ENCODE measurements at places on chromosomes 16 and 17.

DNA sequence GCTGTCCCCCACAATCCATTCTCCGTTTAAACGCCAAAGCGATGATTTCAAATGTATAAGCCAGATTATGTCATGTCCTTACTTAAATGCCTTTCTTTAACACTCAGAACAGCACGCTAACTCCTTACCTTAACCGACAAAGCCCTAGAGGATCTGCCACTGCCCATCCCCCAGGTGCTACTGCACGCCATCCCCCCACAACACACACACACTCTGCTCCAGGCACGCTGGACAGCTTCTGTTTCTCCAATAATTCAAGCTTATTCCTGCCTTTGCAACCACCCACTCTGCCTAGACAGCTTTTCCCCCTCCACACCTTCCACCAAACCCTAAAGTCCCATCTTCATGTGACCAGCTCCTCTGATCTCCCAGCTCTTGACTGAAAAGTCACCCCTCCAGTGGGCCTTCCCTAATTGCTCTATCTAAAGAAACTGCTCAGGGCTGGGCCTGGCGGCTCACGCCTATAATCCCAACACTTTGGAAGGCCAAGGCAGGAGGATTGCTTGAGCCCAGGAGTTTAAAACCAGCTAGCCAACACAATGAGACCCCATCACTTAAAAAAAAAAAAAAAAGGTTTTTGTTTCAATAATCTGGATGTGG, 38.9 kb upstream of the RPL38 start:
- no peak for DNase-seq

- DNase-seq, result no peak
Observed at GRCh38 chr16:56946767-56947603, 14.8 kb upstream of the CETP start.

DNA sequence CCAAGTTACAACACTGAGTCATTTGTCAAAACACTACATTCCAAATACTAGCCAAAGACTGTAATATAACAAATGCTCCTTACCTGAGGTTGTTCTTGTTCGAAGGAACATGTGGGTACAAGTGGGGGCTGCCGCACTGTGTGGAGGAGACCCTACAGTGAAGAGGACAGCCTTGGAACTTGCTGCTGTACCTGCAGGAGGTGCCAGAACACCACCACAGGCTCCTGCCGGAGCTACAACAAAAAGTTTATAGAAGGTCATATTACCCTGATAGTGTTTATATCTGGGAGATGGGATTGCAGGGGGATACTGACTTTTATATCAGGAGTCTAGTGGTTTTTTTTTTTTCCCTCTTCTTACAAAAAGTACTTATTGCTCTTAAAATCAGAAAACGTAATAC, 37.8 kb upstream of the ALDH3A1 start:
- DNase-seq, result no peak

GRCh38 chr16:53358884-53359283, 75.4 kb upstream of the RBL2 start:
- DNase-seq, result no peak

DNA sequence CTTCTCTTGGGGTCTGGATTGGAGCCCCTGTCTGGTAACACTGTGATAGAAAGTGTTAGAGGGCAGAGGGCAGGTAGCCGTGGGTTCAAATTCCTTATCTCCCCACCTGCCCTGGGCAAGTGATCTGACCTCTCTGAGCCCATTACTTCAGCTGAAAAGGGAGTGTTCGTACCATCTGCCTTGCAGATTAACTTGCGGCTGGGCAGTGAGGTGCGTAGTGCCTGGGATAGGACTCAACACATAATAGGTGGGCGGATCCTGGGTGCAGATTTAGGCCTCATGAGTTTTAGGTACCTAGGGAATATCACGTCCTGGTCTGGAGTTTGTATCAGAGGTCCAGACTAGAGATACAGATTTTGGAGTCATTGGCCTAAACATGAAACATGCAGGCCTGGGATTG, 329.6 kb downstream of the CPPED1 start:
- no peak for DNase-seq

DNA sequence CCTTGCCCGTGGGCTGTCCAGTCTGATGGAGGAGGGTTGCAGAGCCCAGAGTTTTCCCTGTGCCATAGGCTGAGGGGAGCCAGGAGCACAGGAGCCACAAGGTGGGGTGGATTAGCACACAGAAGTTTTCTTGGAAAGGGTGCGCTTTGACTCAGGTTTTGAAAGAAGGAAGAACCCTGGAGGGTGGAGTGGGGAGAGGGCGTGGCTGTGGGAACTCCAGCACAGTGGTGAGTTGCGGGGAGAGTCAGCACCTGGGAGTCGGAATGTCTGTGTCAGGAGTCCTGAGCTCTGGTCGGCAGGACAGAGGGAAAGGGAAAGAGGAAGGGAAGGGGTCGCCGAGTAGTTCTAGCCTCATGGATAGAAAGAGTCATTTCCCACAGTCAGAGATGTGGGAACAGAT, 8.9 kb upstream of the KRT14 start:
- no peak for DNase-seq
